ENCODE measurements at places on chromosomes 5 and 9. TPM values are rescaled to one million over a fixed set of nuclear protein-coding genes. Genes with fewer than 3 reads are reported as not detected.

EFCAB9 gene
- total RNA-seq: not detected

MYMK gene
- total RNA-seq: not detected

POLR1E gene
- 91.7 TPM for total RNA-seq

RLN1 gene
- 0.21 TPM for total RNA-seq

CNTFR gene
- total RNA-seq: not detected

CDO1 gene
- total RNA-seq: 10.7 TPM

CDC25C gene
- 60.2 TPM for total RNA-seq

DBH gene
- total RNA-seq: not detected

STOML2 gene
- total RNA-seq: 248 TPM

PTPDC1 gene
- 8.6 TPM for total RNA-seq
